ENCODE measurements at places on chromosomes 16 and 17. TPM values are rescaled to one million over a fixed set of nuclear protein-coding genes. Genes with fewer than 3 reads are reported as not detected.

The C17orf50 gene
- not detected for total RNA-seq

The EVI2A gene
- total RNA-seq = 27.0 TPM

- no peak for DNase-seq
These were observed 16.7 kb downstream of the NGFR start for GRCh38 chr17:49511810-49512209.

GRCh38 chr16:87765776-87766484 lies at the start of gene KLHDC4:
Gene KLHDC4, minus strand, starts transcription at chr16:87765986. Its CDS starts 96 bp downstream, at chr16:87765890.
- DNase-seq = peak; percentile 97
